NCI-H1092 (cell line): ENCODE measurements at places on chromosomes 16 and 17.

DNA sequence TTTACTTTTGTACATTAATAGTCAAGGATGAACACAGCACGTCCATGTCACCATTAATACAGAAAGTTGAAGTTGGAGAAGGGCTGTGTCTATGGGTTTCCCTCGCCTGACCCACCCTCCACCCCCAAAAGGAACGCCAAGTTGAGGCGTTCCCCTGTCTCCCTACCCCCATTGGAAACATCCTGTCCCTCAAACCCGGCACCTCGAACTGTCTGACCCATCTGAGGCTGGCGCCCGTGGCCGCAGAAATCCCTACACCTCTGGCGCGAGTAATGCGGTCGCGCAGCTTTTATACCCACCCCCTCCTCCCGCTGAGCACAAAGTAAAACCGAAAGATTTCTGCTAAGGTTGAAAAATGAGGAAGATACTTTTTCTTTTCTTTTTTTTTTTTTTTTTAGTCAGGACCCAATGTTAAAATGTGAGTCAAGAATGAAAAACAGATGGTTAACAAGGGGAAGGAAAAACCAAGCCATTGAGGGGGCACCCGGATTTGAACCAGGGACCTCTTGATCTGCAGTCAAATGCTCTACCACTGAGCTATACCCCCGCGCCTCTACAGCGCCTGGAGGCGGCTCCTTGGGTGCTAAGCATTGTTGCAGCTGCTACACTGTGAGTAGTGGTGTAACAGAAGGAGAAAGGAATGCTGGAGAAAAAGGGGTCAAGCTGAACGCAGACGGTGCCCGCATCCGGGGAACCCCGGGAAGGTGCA lies 887 bp upstream of the LASP1 start:
- DNase-seq, result peak; percentile 76

- no peak for DNase-seq
Observed at GRCh38 chr16:70701036-70701435, 15.2 kb upstream of the MTSS2 start.

DNA sequence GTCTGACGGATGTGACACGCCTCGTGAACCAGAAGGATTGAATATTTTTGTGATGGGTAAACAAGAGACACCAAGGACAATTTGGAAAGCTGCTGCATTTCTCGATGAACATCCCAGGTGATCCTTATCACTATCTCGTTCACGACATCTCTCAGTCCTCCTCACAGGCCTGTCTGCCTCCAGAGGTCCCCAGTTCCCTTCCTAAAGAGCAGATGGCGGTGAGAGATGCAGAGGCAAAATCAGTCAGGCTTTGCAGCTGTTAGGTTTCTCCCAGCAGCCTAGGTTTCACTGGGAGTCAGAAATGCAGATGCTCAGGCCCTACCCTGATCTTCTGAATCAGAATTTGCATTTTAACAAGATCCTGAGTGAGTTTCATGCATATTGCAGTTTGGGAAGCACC lies 23.6 kb downstream of the SCPEP1 start:
- no peak for DNase-seq

- no peak for DNase-seq
Observed at GRCh38 chr17:82300707-82301270, 16.6 kb downstream of the CD7 start.

DNA sequence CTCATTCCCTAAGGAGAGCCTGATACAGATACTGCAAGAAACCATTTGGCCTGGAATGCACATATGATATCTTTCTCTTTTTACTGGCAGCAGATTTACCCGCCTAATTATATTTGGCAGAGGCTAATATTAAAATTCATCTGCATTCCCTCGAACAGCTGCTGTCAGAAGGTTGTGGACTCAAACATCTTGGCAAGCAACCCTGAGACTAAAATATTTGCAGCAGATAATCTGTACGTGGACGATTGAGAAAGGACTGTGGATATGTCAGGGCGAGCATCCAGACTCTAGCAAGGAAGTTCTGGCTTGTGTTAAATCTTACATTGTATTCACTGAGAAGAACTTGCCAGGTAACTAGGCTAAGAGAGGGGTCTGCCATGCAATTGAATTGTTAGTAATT lies 65.2 kb downstream of the SNX20 start:
- no peak for DNase-seq

GRCh38 chr16:48635199-48635718 lies 25.3 kb upstream of the N4BP1 start:
- no peak for DNase-seq

GRCh38 chr17:45432405-45433158 lies at the start of gene ARHGAP27:
ARHGAP27 (minus strand) TSS chr17:45432870; CDS start chr17:45430279, 2,591 bp downstream.
- no peak for DNase-seq

DNA sequence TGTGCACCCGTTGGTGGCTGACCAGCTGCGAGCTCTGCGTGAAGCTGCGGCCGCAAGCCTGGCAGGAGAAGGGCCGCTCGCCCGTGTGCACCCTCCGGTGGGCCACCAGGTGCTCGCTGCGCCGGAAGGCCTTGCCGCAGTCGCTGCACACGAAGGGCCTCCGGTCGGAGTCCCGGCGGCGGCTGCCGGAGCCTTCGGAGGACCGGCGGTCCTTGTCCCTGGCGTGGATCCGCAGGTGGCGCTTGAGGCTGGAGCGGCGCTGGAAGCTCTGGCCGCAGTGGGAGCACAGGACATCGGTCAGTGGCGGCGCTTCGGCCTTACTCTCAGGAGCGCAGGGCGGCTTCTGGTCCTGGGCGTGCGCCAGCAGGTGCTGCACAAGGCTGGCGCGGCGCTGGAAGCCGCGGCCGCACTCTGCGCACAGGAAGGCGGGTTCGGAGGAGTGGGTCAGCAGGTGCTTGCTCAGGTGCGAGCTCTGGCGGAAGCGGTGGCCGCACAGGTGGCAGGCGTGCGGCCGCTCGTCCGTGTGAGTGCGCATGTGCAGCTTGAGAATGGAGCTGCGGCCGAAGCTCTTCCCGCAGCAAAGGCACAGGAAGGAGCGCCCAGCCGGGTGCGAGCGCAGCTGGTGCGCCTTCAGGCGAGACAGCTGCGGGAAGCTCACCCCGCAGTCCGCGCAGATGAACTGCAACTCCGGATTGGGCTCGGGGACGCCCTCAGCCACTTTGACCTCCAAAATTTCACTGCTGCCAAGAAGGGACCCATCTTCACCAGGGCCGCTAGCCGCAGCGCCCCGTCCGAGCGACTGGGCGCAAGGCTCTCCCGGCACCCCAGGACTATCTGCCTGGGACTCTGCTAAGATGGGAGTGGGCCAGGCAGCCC lies 9.1 kb downstream of the ZSCAN10 start:
- no peak for DNase-seq

DNA sequence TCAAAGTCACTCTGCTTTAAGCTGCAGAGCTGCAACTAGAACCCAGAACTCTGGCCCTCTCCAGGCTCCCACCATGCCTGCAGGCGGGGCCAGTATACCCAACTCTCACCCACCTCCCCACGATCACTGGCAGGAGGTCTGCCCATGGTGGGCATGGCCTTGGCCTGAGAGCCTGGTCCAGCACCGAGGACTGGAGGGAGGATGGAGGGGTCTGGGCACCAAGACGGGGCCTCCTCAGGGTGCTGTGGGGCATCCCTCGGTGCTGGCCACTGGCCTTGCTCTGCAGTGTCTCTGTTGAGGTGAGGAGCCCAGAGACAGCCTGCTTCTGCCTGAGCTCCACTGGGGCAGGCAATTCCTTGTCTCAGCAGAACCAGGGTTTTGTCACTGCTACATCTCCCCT lies 1.5 kb upstream of the KRT16 start:
- no peak for DNase-seq

DNA sequence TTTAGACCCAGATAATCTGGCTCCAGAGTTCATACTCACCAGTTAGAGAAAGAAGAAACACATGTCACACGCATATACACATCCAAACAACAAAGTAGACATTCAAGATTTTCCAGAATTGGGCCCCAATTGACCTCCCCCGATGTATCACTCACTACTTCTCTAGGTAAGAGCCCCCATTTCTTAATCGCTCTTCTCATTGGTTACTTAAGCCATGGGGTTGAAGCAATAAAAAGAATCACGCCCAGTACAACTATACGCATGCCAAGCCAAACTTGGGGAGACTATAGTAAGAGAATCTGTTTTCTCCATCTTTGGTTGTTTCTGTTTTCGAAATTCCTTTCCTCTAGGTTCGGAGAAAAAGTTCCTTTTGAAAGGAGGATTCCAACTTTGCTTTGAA lies 565 bp downstream of the DDX52 start:
- DNase-seq, result no peak
